Cardiac fibroblast (primary cell): ENCODE measurements at places on chromosomes 6 and 20.
A peak's percentile ranks its signal among the peaks of the same experiment; 100 is the strongest.

DNA sequence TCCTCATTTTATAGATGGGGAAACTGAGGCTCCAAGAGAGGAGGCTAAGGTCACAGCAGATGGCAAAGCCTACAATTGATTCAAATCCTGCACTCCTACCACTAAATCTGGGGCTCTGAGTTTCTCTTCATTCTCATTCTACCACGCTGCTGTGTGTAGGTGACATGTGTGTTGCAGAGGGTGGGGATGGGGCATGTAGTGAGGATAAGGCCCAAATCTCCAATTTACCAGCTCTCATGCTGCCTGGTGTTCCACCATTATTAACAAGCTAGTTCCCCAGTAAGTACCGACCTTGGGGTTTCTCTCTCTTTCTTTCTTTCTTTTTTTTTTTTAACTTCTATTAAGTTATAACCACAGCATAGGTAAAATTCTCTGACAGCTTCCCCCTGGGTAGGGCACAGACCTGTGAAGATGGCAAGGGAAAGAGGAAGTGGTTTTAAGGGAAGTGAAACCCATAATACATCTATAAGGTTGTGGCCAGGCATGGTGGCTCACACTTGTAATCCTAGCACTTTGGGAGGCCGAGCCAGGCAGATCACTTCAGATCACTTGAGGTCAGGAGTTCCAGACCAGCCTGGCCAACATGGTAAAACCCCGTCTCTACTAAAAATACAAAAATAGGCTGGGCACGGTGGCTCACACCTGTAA, 13.0 kb upstream of the MATN4 start:
- DNase-seq, result no peak

GRCh38 chr6:157997893-157998608, 16.4 kb downstream of the SYNJ2 start:
- DNase-seq, result no peak

- DNase-seq, result peak; percentile 30
Observed at GRCh38 chr6:36312854-36313648, 23.6 kb downstream of the BNIP5 start.

DNA sequence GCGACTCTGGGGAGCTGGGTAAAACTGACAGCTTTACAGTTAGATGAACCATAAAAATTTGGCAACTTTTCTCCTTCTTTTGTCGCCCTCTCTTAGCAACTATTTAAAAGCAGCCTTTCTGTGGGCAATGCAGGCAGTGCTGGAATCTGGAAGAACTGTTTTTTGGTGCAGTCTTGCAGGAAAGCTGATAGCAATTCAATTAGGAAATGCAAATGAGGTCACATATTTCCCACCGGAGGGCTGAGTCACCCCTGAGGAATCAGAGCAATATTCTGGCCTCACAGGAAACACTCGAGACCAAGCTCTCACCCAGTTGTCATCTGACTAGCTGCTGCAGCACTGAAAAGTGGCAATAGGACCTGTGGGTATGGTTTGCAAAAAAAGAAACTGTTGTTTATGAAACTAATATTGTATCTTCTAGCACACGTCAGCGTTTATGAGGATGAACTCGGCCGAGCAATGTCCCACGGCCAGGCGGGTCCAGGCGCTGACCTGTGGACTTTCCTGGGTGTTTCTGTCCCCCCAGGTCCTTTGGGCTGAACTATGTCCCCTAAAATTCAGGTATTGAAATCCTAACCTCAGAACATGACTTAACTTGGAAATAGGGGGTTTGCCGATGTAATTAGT, 312.3 kb downstream of the TAF4 start:
- peak; percentile 55 for DNase-seq

DNA sequence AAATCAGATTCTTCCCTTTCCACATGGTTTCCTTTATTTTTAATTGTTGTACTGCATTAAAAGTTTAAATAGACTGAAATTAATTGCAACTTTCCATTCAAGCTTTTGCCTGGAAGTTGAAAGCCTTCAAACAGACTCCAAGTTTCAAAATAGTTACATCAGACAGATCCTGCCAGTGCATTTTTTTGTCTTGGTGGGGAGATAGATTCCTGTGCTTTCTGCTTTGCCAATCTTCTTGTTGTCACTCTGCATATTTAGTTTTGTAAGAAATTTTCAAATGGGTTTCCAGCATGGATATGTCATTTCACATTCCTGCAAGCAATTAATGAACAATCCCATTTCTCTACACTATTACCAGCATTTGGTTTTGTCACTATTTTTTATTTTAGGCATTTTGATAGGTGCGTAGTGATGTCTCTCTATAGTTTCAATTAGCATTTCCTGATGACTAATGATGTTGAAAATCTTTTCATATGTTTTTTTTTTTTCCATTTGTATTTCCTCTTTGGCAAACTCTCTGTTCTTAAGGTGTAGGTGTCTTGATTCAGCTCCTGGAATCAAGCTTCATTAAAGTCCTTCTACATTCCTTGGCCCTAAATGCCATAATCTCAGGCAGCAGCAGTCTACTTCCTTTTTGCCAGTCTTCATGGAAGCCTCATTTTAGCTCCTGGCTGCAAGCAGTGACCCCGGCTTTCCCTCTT, 40.5 kb downstream of the SCP2D1 start:
- DNase-seq, result peak; percentile 5

- peak; percentile 70 for DNase-seq
Observed at GRCh38 chr20:35767683-35768481, 3.9 kb upstream of the PHF20 start.

- DNase-seq, result no peak
Observed at GRCh38 chr6:17866876-17867444, 120.5 kb downstream of the KIF13A start.

GRCh38 chr6:35312807-35313206, 15.2 kb downstream of the DEF6 start:
- no peak for DNase-seq

- DNase-seq, result no peak
Observed at GRCh38 chr20:37681384-37682112, 12.3 kb upstream of the CTNNBL1 start.

DNA sequence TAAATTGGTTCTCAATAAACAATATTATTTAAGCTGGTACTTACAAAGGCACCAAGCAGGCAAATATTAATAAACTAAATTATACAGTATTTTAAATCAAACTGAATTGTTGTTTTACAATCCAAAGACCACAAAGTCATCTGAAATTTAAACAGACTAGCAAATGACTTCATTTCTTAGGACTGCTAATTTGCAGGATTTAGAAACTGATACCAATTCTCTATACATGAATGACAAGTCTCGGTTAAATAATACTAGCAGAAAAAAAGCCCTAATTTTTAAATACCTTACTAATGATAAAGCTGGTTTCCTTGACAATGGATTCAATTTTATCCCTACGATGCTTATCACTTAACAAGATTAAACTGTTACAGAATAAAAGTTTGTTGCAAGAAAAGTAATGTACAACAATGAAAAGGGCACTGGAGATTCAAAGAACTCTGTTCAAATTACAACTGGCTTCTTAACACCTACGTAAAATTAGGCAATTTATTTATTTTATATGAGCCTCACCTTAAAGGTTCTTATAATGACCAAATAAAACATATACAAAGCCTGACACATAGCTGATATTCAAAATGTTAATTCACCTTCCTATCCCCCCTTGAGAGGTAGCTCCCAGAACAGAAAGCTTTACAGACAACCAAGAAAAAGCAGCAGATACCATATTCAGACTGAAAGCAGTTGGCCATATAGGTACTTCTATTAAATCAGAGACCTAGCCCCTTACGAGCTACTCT, 33.1 kb downstream of the HBS1L start:
- DNase-seq, result no peak

DNA sequence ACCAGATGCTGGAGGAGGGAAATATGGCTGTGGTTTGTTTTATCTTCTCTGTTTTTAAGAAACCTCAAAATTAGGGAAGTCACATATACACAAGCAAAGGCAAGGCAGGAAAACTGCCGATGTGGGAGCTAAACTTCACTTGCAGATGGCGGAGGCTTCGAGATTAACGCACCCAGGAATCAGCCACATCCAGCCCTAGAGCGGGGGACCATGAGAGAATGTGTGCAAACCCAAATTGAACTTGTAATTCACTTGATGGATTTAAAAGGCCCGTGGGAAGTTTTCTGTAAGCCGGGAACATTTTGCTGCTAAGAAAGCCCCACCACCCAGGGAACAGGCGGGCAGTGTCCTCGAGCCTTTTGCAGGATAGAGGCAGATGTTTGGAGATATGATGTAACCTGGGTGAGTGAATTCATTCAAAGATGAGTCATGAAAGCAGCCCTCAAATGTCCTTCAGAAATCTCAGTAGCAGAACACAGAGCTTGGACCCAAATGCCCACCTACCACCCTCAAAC, 39.9 kb downstream of the PREX1 start:
- DNase-seq, result peak; percentile 28

- DNase-seq, result peak; percentile 93
Observed at GRCh38 chr6:33840048-33840926, 36.5 kb upstream of the MLN start.

DNA sequence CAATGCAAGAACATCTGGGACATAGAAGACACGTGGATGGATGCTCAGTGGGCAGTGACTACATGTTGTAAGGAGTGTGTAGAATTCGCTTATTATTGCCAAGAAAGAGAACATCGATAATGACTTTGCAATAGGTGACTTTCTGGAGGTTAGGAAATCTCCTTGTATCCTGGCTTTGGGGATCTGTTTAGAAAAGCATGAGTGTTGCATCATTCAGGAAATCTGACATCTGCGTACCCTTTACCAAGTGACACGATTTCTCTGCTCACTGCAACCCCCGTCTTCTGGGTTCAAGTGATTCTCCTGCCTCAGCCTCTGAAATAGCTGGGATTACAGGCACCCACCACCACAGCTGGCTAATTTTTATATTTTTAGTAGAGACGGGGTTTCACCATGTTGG, 23.2 kb downstream of the RIN2 start:
- no peak for DNase-seq

- DNase-seq, result no peak
Observed at GRCh38 chr20:21510414-21511384, 3.2 kb downstream of the NKX2-2 start.

- DNase-seq, result no peak
Observed at GRCh38 chr6:46305833-46306232, 135.1 kb upstream of the ENPP5 start.

- no peak for DNase-seq
Observed at GRCh38 chr6:53246924-53247323, 98.3 kb upstream of the GCM1 start.

DNA sequence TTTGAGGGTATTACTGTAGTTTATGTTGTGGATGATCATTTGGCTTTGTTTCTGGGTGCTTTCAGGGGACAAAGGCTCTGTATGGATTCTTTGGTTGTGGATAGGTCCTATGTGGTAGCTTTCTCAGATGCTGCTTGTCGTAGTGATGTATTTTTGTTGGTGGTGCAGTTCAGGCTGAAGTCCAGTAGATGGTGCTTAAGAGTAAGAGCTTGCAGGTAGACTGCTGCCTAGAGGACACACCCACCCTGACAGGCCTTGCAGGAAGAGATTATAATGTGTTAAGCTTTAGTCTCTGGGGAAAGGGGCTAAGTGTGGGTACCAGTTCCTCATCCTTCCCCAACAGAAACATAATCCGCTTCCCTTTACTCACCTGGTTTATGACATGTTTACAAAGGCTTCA, 62.6 kb upstream of the ADGRB3 start:
- peak; percentile 32 for DNase-seq

GRCh38 chr6:150273457-150274309, 95.1 kb upstream of the IYD start:
- DNase-seq, result no peak

GRCh38 chr6:169487579-169488436, 214.0 kb downstream of the WDR27 start:
- DNase-seq, result peak; percentile 25

- DNase-seq, result no peak
Observed at GRCh38 chr6:74579794-74580193, 626.1 kb downstream of the COL12A1 start.

DNA sequence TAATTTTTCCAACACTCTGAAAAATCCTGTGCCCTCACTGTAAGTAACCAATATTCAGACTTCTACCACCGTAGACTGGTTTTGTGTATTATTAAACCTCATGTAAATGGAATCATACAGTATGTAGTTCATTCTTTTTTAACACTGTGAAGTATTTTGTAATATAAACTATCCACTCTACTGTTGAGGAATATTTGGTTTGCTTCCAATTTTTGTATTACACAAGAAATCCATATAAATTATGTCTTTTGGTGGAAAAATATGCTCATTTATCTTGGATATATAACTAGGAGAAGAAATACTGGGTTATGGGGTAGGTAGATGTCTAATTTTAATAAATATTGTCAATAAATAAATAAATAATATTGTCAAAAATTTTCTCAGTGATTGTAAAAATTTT, 116.8 kb downstream of the CHD6 start:
- no peak for DNase-seq

GRCh38 chr6:134400941-134401340, 83.0 kb upstream of the SGK1 start:
- no peak for DNase-seq

DNA sequence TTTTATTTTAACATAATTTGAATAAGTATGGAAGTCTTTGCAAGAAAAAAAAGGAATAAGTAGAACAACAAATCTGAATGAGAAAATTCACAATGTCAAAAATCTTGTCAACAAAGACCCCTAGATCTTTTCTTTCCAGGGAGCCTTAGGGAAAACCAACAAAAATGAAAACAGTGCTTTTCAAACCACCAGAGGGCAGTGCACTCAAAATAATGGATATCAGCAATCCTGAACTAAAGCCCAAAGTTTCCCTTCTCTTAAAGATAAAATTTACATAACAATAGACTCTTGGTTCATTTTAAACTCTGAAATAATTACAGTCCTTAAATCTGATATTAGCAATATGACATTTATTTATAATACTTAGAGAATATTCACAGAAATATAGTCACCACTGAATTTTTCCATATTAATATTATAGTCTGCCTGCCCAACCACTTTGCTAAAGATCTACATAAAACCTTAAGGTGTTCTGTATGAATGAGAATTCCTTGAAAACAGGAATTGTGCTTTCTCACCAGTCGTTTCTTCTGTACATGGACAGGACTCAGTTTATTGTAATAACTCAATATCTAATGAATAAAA, 105.3 kb upstream of the BMP5 start:
- DNase-seq, result peak; percentile 70

DNA sequence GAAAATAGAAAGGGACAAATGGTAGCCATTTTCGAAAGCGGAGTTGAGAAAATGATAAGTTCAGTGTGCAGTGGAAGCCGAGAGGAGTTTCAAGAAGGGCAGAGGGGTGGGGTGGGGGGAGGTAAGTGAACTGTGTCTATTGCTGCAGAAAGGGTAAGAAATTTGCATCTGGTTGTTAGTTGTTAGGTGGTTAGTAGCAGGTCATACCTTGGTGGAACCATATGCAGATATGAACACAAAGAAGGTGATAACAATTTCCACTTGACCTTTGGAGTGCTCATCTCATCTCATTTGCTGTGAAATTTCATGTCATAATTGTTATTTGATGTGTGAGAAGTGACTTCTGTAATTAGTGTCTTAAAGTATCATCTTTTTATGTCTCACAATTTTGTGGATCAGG, 288.2 kb downstream of the QKI start:
- DNase-seq, result no peak

DNA sequence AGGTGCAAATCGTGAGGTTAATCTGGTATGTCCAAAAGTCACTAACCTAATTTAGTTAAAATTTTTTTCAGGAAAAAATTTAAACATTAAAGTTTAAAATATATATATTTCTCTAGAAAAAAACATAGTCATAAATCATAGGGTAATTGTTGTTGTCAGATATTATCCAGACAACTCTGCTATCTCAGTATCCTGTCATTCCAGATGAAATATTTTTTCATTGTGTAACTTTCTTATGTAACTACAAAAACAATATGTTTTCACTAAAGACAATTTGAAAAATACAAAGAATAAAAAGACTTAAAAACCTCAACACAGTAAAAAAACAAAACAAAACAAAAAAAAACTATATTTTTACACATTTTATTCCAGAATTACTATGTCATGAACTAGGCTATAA, 57.6 kb downstream of the TENT5A start:
- no peak for DNase-seq

GRCh38 chr20:53840532-53840931, 229.9 kb downstream of the BCAS1 start:
- no peak for DNase-seq
